Vagina (tissue), 2 donors: ENCODE measurements at places on chromosomes 4 and X.

DNA sequence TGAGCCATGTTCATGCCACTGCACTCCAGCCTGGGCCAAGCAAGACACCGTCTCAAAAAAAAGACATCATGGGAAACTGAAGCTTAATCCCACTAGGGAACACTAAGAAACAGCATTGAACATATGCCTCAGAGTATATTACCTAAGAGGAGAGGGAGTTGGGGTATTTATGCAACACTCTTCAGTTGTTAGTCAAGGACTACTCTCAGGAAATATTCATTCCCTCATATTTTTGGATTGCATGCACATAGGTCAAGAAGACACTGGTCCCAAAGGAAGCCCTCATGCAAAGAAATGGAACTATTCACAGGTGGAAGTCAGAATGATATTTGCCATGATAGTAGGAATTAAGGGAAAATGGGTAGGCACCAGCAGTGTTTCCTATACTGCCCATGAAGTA, 22.8 kb upstream of the PAPSS1 start:
- DNase-seq = no peak

- no peak for DNase-seq
Observed at GRCh38 chr4:113502906-113503305, 258.6 kb downstream of the CAMK2D start.

DNA sequence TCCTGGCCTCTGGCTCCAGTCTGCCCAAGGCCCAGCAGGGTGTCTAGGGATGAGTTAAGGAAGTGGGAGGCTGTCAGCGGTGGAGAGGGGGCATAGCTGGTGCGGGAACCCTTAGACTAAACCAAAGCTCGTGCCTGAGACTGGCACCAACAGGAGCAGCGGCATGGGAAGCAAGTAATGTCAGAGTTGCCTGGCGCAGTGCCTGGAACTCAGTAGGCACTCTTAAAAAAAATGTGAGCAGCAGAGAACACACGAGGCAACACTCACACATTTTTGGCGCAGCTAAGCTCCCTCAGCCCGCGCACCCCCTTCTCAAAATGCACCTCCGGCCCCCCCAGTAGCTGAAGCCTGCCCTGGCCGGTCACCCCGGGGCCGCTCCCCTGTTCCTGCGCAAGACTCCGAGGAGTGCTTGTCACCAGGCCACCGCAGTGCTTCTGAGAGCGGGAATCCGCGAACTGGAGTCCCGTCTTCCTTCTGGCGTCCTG, 583 bp downstream of the GABRE start:
- no peak for DNase-seq

- DNase-seq = no peak
Observed at GRCh38 chr4:95155759-95156451, 392.9 kb downstream of the UNC5C start.

- no peak for DNase-seq
Observed at GRCh38 chrX:119981286-119982070, 37.9 kb upstream of the NKAP start.
